ENCODE measurements at places on chromosomes 11 and 22. TPM values are rescaled to one million over a fixed set of nuclear protein-coding genes. Genes with fewer than 3 reads are reported as not detected.
A peak's percentile ranks its signal among the peaks of the same experiment; 100 is the strongest.

- H3K27ac ChIP-seq: no peak overlapping the region
- H3K36me3 ChIP-seq: no peaks in the 10 kb centered on the region
- no peak for DNase-seq
- no peak overlapping the region for H3K4me3 ChIP-seq
Measured at GRCh38 chr11:72203163-72203562, 11.2 kb downstream of the FOLR1 start.

DNA sequence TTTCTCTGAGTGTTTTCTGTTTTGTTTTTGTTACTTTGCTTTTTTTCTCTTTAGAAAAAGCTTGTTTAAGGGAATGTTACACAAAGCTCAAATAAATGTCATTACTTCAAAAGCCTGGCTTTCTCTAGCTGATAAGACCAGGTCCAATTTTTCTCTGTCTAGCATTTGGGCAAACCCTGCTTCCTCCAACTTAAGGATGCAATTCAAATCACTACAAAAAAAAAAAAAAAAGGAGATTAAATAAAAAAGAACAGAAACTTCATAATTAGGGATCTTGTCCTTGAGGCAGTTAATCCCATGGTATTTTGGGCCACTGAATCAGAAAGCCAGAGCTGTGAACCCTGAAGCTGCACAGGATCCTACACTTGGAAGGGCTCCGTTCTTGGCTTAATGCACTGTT lies 480.8 kb upstream of the KIRREL3 start:
- no peaks in the 10 kb centered on the region for H3K36me3 ChIP-seq
- H3K4me1 ChIP-seq: no peaks in the 10 kb centered on the region
- DNase-seq: no peak
- no peak overlapping the region for H3K4me3 ChIP-seq
- H3K27ac ChIP-seq: no peak overlapping the region

OR51I1 gene
- not detected for polyA plus RNA-seq

- DNase-seq: no peak
- H3K4me3 ChIP-seq: no peak overlapping the region
- no peaks in the 10 kb centered on the region for H3K36me3 ChIP-seq
- no peak overlapping the region for H3K27ac ChIP-seq
- no peaks in the 10 kb centered on the region for H3K27me3 ChIP-seq
Measured at GRCh38 chr11:129012880-129013279, 70.2 kb upstream of the TP53AIP1 start.

- no peaks in the 10 kb centered on the region for H3K36me3 ChIP-seq
- no peak overlapping the region for H3K4me3 ChIP-seq
- no peaks in the 10 kb centered on the region for H3K27me3 ChIP-seq
- peak; percentile 84 for DNase-seq
Measured at GRCh38 chr22:26550498-26551033, 38.3 kb upstream of the TFIP11 start.

FOSL1 gene
- polyA plus RNA-seq: 0.22 TPM

DNA sequence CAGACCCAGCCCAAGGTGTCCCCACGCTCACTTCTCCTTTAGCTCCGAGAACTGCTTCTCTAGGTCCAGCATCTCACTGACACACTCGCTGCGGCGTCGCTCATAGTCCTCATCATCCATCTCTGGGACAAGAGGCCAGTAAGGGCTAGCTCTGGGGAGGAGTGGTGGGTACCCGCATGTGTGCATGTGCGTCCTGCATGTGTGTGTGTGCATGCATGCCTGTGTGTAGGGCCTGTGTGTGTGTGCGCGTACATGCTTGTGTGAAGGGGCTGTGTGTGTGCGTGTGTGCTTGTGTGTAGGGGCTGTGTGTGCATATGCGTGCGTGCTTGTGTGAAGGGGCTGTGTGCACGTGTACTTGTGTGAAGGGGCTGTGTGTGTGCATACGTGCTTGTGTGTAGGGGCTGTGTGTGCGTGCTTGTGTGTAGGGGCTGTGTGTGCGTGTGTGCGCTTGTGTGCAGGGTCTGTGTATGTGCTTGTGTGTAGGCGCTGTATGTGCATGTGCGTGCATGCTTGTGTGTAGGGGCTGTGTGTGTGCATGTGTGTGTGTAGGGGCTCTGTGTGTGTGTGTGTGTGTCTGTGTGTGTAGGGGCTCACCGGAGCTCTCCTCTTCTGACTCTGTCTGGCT lies 3.3 kb downstream of the BRMS1 start:
- peak; percentile 47 for DNase-seq
- no peak overlapping the region for H3K27ac ChIP-seq
- peaks cover 26% of the 10 kb centered on the region for H3K4me1 ChIP-seq
- peaks cover 60% of the 10 kb centered on the region for H3K36me3 ChIP-seq
- no peaks in the 10 kb centered on the region for H3K27me3 ChIP-seq

GRCh38 chr11:115965767-115966504 lies 461.7 kb upstream of the CADM1 start:
- DNase-seq: no peak
- no peaks in the 10 kb centered on the region for H3K4me1 ChIP-seq
- H3K36me3 ChIP-seq: no peaks in the 10 kb centered on the region
- no peak overlapping the region for H3K4me3 ChIP-seq
- H3K27ac ChIP-seq: no peak overlapping the region

DGAT2 gene
- 1.4 TPM for polyA plus RNA-seq

GRCh38 chr11:41115066-41115465 lies 344.4 kb downstream of the LRRC4C start:
- no peaks in the 10 kb centered on the region for H3K36me3 ChIP-seq
- H3K4me1 ChIP-seq: no peaks in the 10 kb centered on the region
- H3K27ac ChIP-seq: no peak overlapping the region
- no peak overlapping the region for H3K4me3 ChIP-seq
- no peaks in the 10 kb centered on the region for H3K27me3 ChIP-seq

PANX2 gene
- 0.56 TPM for polyA plus RNA-seq

DNA sequence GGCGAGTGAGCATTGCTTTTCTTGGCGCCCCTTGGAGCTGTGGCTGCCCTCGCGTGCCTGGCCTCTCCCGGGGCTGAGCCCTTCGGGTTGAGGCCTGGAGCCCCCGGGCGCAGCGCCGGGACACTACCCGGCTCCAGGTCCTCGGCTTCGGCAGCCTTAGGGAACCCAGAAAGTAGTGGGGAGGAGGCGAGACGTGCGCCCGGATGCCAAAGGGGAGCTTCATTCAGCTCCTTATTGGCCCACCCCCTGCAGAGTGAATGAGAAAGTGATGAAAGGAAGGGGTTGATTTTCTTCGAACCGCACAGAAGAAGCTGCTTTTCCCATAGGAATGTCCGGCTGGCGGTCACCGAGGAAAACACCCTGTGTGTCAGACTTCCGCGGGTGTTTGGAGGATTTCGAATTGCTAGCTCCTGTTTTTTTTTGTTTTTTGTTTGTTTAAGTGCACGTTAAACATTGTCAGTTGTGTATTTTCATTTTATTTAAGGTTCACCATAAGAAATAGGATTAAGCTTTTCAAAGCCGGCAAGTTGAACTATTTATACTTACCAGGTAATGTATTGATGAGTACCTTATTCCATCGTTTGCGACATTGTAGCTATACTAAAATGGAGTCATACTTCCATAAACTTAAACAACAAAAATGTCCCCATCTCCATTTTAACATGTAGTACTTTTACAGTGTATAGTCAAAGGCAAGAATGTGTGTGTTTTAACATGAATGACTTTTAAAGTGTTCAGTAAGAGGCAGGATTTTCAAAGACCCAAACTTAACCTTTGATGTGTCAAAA lies 841 bp upstream of the EIF4G2 start:
- H3K4me1 ChIP-seq: peaks cover 43% of the 10 kb centered on the region
- H3K27me3 ChIP-seq: no peaks in the 10 kb centered on the region
- DNase-seq: peak; percentile 63
- peak overlapping the region; percentile 97 for H3K4me3 ChIP-seq

GRCh38 chr22:50009765-50010675 lies 2.5 kb downstream of the IL17REL start:
- DNase-seq: peak; percentile 80
- peaks cover 59% of the 10 kb centered on the region for H3K27me3 ChIP-seq
- no peak overlapping the region for H3K4me3 ChIP-seq
- H3K27ac ChIP-seq: no peak overlapping the region
- H3K36me3 ChIP-seq: no peaks in the 10 kb centered on the region

GRCh38 chr22:35552196-35552842 lies 11.7 kb downstream of the RASD2 start:
- H3K36me3 ChIP-seq: no peaks in the 10 kb centered on the region
- no peak overlapping the region for H3K4me3 ChIP-seq
- no peak overlapping the region for H3K27ac ChIP-seq
- no peak for DNase-seq

GRCh38 chr11:90223248-90223585 lies 368 bp upstream of the CHORDC1 start:
- H3K27me3 ChIP-seq: no peaks in the 10 kb centered on the region
- no peaks in the 10 kb centered on the region for H3K36me3 ChIP-seq
- H3K4me3 ChIP-seq: peak overlapping the region; percentile 59
- H3K4me1 ChIP-seq: peaks cover 22% of the 10 kb centered on the region

All from left lung (tissue), 14 donors.